ENCODE measurements at places on chromosomes 5 and 9.

- peak; percentile 99 for DNase-seq
Observed at GRCh38 chr5:115415143-115415491, 118.7 kb upstream of the CCDC112 start.

GRCh38 chr9:136596630-136597031, 50.8 kb upstream of the NOTCH1 start:
- DNase-seq = peak; percentile 82

GRCh38 chr9:12271421-12271891, 421.7 kb upstream of the TYRP1 start:
- peak; percentile 23 for DNase-seq

GRCh38 chr9:24738421-24738961, 192.8 kb upstream of the IZUMO3 start:
- DNase-seq = no peak

- DNase-seq = no peak
Observed at GRCh38 chr5:134576386-134577021, 51.0 kb downstream of the JADE2 start.

- DNase-seq = no peak
Observed at GRCh38 chr5:156522651-156523529, 195.9 kb downstream of the SGCD start.

DNA sequence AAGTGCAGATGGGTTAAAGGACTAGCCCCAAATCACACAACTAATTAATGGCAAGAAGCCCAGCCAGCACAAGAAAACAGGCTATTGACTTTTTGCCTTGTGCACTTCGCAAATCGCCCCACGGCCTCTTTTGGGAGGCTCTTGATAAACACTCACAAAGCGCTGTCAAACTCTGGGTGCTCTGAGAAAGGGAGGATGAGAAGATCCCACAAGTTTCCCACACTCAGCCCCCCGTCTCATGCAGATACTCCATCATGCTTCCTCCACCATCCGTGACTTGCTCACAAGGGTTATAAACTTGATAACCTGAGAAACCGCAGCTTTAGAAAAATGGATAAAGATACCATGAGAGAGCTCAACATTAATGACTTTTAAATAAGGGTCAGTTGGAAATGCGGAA, 219.7 kb downstream of the EBF1 start:
- no peak for DNase-seq

DNA sequence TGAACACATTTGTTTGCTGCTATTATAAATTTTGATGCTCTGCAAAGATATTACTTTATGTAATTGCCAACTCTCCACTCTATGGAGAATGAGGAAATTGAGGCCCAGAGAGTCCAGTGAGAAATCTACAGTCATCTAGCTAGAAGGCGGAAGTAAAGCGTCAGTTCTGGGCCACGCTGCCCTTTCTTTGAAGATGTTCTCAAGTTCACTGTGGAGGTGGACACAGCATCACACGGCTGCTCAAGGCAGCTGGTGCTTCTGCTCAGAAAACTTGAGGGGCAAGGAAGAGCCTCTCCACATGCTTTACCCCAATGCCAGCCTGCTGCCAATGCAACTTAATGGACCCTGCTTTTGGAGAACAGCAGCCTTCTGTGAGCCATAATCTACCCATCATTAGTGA, 96.3 kb downstream of the TTLL11 start:
- no peak for DNase-seq

DNA sequence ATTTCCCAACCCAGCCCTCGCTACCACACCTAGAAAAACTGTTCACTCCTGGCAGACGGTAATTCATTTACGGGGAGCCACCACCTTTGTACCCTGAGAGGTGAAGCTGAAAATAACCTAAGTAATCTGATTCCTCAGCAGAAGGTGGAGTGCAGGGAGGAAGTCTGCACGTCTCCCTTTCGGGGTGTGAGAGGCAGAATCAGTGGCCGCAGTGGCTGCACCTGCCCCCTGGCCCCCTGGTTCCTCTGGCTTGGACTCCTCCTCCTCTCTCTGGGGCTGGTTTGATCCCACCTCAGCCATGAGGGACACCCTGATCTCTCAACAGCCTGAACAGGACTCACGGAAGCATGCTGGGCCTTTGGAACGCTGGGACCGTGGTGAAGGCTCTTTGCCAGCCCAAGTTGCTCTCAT, 10.5 kb downstream of the TMEM174 start:
- DNase-seq = no peak
